ENCODE measurements at places on chromosomes 7 and 10.

GRCh38 chr10:80700252-80700651, 162.6 kb downstream of the SH2D4B start:
- DNase-seq: no peak

GRCh38 chr10:3208481-3209406, 36.2 kb upstream of the PITRM1 start:
- no peak for DNase-seq

- no peak for DNase-seq
These were observed 42.5 kb downstream of the DENND11 start for GRCh38 chr7:141659501-141659900.

GRCh38 chr7:2687338-2687869, 598 bp upstream of the AMZ1 start:
- DNase-seq: no peak

DNA sequence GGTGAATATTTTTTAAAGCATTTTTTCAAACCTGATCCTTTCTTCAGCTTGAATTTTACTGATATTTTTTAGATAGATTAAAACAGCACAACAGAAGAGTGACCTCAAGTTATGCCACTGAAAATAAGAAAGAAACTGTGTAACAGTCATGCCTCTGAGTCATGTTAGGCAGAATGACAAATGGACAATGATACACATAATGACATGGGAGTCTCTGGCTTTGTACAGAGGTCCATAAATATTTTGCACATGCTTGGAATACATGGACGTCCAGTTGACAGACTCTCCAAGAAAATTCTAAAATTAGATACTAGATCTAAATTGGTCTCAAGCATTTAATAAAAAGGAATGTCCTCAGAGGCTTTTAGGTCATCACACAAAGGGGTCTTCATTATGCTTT, 21.9 kb upstream of the SEMA3A start:
- DNase-seq: no peak

DNA sequence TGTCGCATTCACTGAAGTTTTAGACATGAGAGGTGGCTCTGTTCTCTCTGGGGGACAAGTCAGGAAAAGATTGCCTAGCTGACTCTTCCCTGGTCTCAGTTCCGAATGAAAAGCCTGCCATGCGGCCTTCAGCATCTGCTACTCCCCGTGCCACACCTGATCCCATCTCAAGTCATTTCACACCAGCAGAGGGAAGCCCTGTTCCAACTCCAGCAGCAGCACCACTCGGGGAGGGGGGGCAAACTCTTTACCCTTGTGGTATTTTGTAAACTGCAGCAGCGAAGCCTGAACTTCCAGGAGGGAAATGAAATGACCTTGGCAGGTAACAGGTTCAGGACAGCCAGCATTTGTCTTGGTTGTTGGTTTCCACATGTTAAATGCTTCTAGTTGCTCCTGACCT, 13.8 kb downstream of the LRRC4 start:
- no peak for DNase-seq

GRCh38 chr7:27151931-27152815, at the start of gene HOXA3:
HOXA3 (minus strand) TSS chr7:27152583; CDS start chr7:27110640, 41,943 bp downstream.
- no peak for DNase-seq

- no peak for DNase-seq
These were observed 22.4 kb upstream of the GDF10 start for GRCh38 chr10:47277352-47278151.

DNA sequence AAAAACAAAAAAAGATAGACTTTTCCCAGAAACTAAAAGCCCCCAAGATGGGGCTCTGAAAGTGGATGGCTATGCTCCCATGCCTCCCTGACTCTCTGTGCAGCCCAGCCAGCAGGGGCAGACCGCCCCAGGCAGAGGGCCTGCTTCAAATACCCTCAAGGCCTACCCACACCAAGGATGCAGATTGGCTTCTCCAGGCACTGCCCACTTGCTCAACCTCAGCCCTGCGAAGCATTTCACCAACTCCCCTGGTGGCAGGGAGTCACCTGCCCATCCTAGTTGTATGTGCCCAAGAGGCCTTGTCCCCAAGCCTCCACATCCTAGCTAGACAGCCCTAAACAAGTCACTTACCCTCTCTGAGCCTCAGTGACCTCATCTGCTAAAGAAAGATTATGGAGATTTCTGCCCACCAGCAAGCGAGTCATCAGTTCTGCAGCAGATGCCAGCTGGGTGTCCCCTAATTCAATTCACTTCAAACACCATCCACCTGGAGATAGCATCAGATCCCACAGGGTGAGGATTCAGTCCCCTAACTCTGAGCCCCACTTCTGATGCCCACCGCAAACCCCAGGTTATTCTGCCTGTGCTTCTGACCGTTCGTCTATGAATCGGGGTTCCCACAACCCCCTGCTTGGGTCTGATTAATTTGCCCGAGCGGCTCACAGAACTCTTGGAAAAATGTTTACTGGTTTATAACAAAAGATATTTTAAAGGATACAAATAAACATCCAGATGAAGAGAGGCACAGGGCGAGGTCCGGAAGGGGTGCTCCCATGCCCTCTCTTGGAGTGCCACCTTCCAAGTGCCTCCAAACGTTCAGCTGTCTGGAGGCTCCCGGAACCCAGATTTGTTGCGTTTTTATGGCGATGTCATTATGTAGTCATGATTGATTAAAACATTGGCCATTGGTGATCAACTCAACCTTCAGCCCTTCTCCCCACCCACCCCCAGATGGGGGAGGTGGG, 18.6 kb upstream of the ZMIZ1 start:
- no peak for DNase-seq

DNA sequence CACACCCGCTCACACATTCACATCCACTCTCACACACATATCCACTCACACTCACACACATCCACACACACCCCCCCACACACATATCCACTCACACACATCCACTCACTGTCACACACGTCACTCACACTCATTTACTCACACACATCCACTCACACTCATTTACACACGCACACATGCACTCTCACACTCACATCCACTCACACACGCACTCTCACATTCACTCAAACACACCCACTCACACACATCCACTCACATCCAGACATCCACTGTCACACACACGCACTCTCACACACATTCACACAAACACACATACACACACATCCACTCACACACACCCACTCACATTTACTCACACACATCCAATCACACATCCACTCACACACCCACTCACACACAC, 18.3 kb downstream of the PWWP2B start:
- no peak for DNase-seq

GRCh38 chr7:157263156-157263555, 73.6 kb upstream of the DNAJB6 start:
- DNase-seq: no peak

DNA sequence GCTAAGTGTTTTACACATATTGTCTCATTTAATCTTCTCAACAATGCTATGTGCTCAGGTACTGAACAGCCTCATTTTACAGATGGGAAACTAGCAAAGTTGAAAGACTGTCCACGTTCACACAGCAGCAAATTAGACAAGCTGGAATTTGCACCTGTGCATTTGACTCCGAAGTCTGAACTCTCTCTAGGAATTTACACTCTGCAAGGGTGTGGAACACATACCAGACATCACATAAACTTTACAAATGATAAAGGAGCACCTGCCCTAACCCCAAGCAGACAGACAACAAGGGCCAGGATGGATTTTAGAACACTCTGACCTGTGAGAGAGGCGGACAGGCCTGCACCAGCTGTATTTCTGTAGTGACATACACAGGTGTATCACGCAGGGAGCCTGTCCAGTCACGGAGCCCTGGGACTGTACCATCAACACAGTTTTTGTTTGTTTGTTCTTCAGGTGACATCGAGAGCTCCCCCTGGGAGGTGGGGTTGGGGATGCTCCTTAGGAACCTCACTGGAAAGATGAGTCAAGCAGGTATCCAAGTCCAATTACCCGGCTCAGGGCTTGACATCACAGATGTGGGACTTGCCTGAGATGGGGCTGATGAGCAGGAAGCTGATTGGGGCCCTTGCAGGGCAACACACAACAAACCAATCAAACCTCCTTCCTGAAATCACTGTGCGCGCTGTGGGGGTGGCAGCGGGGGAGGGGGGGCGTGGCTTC, 31.0 kb downstream of the MKI67 start:
- DNase-seq: no peak
